Gastrocnemius medialis (tissue), 4 donors: ENCODE measurements at places on chromosomes 2 and 18.
A peak's percentile ranks its signal among the peaks of the same experiment; 100 is the strongest.

DNA sequence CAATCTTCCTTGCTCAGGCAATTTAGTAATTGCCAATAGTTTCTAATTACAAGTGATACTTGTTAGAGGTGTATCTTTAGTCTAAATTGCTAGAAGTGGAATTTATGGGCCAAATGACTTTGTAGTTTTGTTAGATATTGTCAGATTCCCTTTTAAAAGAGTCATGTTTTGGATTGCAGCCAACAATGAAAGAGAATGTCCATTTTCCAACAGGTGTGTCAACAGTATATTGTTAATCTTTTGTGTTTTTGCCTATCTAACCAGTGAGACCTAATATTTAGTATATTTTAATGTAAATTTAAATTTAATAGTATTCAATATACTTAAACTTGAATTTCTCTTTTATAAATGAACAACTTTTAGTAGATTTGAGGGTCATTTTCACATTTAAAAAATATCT lies 259.4 kb upstream of the ETAA1 start:
- no peak for DNase-seq

- DNase-seq, result no peak
Measured at GRCh38 chr2:149134335-149134923, 95.9 kb downstream of the LYPD6B start.

DNA sequence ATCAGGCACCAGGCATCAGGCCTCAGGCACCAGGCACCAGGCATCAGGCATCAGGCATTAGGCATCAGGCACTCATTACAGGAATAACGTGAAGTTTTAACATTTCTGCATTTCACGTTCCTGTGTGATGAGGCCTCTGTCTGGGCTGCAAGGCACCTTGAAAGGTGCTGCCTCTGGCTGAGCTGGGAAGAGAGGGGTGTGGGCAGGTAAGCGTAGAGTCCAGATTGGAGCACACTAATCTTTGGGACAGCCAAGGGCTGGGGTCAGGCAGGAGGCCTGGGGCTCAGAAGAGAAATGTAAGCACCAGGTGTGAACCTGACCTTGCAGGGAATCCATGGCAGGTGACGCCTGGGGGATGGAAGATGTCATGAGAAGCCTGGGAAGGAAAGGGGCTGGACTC lies 25.3 kb upstream of the SNTG2 start:
- no peak for DNase-seq

- no peak for DNase-seq
Measured at GRCh38 chr2:174343343-174343622, 8.5 kb downstream of the SP9 start.

GRCh38 chr2:100986157-100986556 lies 15.9 kb upstream of the RPL31 start:
- DNase-seq, result no peak

GRCh38 chr2:7237466-7237865 lies 320.3 kb downstream of the RNF144A start:
- DNase-seq, result no peak

- DNase-seq, result no peak
Measured at GRCh38 chr2:187405921-187406320, 42.1 kb downstream of the CALCRL start.

- no peak for DNase-seq
Measured at GRCh38 chr2:219024059-219024458, 17.3 kb downstream of the CFAP65 start.

- DNase-seq, result no peak
Measured at GRCh38 chr2:167986223-167986622, 261.2 kb downstream of the STK39 start.

DNA sequence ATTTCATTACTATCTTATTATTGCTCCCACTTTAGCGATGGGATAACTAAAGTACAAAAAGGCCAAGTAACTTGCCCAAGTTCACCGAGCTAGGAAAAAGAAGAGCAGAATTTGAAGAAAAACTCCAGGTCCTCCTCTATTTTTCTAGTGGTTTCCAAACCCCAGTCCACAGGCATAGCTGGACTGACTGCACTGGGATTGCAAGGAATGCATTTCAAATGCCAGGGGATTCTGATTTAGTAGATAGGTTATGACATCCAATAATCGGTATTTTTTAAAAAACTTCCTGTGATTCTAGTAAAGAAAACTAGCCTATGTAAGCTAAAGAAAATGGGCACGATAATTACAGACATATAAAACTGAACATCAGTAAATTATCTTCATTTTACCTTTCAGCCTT lies 62.7 kb upstream of the GALNT5 start:
- DNase-seq, result no peak

DNA sequence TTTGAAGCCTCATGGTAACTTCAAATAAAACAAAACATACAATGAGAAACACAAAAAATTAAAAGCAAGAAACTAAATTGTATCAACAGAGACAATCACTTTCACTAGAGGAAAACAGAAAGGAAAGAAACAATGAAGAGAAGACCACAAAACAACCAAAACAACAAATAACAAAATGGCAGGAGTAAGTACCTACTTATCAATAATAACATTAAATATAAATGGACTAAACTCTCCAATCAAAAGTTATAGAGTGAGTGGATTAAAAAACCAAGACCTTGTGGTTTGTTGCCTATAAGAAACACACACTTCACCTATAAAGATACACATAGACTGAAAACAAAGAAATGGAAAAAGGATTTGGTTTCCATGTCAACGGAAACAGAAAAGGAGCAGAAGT lies 830.1 kb upstream of the TMEFF2 start:
- no peak for DNase-seq

- DNase-seq, result no peak
Measured at GRCh38 chr2:215724146-215724545, 288.3 kb upstream of the FN1 start.

DNA sequence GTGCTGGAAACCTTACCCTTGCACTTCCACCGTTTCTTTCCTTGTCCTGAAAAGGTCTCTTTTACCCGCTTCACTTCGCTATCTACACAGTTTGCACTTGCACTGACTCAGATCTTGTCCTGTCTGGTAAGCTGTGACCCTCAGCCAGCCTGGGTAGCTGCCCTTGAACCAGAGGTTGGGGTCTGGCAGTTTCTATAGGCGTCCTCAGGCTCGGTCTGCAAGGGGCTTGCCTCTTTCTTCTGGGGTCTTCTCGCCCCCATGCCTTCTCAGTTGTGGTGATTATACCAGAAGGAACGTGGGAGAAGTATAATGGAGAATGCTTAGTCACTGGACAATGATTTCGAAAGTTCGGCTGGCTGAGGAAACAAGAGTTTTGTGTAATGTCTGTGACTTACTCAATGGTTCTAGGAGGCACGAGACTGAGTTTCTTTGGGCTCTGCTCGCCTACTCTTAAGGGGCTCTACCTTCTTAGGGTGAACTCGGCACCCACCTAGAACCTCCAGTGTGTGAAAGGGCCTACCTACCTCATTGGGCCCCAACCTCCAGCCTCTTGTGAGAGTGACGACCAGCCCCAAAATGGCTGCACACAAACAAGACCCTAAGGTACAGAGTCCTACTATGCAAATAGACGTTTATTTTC lies 6.9 kb upstream of the STAT1 start:
- DNase-seq, result peak; percentile 55

DNA sequence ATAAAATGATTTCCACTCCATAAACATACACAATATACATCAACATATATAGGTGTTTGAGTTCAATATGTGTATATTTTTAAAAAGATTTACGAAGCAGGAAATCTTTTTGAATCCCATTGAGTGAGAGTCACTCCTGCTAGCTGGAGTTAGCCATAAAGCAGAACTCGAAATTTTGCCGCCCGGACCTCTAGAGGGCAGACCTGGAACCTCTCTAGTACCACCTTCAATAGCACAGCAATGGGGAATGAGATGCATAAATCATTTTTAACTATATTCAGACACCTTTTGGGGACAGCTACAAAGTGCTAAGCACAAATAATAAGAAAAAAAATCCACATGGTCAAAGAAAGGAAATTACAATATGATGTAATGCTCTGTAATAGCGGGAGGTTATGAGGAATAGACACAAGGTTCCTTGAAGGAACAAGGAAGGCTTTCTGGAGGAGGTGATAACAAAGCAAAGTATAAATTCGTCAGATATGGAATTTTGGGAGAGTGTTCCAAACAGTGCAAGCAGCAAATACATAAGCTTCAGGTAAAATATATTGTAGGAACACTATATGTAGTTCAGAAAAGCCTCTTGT lies 533.4 kb downstream of the ERBB4 start:
- DNase-seq, result no peak

GRCh38 chr2:237361194-237362004 lies 52.6 kb downstream of the COL6A3 start:
- no peak for DNase-seq

- DNase-seq, result no peak
Measured at GRCh38 chr2:181326661-181327060, 130.5 kb upstream of the ITGA4 start.

GRCh38 chr2:207149249-207150213 lies 16.2 kb downstream of the KLF7 start:
- no peak for DNase-seq

DNA sequence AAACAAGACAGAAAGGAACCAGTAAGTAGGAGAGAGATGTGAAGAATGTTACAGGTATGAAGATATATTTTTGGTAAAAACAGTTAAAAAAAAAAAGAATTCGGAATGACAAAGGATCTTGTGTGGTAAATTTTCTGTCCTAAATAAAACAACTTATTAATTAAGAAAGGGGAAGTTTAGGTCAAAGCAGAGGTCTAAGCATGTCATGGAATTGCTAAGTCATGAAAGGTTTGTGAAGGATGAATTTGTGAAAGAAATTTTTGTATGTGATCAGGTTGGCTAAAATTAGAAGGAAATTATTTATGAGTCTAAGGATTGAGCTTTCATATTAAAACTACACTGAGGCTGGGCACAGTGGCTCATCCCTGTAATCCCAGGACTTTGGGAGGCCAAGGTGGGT lies 11.1 kb upstream of the ALPG start:
- DNase-seq, result no peak

DNA sequence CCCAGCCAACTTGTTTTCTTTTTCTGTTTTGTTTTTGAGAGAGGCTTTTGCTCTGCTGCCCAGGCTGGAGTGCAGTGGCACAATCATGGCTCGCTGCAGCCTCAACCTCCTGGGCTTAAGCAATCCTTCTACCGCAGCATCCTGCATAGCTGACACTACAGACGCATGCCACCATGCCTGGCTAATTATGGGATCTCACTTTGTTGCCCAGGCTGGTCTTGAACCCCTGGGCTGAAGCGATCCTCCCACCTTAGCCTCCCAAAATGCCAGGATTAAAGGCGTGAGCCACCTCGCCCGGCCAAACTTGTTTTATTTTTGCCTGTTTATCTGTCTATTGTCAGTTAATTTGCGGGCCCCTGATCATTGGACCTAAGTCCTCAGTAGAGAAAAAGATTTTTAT lies 61.6 kb upstream of the MSH6 start:
- DNase-seq, result no peak

DNA sequence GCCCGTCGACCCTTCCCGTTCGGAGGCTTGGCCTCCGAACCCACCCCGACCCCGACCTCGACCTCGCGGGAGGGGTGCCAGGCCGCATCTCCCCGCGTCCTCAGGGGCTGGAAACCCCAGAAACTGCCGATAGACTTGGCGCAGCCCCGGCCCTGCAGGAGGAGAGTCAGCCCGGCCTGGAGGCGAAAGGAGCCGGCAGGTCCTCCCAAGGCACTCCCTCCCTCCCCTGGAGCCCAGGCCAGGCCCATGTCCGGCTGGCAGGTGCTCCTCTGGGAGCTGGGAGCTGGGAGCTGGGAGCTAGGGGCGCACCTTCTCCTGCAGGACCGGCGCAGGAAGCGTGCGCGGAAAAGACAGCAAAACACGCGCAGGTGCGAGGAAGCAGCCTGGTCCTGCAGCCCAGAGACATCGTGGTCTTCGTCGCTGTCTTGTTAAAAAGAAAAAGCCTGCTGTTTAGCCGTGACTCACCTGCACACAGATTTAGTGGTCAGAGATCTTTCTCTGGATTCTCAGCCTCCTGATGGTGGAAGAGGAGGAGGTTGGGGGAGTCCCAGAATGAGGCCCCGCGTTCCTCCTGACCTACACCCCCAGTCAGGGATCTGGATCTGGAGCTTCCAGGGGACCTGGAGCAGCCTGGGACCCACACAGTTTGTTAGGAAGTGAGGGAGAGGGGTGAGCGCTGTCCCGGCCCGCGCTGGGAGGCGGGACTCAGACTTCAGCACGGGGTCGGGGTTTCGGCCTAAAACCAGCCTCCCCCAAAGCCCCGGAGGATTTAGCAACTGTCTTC lies 660 bp upstream of the MBP start:
- DNase-seq, result peak; percentile 62

DNA sequence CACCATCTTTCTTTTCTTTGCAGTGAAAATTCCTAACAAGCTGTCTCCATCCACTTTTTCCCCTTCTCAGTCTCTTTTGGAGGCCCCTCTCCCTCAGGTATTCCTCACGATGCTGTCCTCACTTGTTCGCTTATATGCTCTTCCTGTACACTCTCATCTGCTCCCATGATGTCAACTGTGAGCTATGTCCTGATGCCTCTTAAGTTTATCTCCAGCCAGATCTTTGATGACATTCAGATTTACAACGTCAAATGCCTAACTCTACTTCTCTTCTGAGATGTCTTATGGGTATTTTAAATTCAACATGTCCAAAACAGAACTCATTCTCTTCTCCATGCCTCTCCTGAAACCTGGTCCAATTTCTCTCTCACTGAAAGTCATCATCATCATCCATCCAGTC lies 55.1 kb upstream of the SERTAD2 start:
- no peak for DNase-seq

DNA sequence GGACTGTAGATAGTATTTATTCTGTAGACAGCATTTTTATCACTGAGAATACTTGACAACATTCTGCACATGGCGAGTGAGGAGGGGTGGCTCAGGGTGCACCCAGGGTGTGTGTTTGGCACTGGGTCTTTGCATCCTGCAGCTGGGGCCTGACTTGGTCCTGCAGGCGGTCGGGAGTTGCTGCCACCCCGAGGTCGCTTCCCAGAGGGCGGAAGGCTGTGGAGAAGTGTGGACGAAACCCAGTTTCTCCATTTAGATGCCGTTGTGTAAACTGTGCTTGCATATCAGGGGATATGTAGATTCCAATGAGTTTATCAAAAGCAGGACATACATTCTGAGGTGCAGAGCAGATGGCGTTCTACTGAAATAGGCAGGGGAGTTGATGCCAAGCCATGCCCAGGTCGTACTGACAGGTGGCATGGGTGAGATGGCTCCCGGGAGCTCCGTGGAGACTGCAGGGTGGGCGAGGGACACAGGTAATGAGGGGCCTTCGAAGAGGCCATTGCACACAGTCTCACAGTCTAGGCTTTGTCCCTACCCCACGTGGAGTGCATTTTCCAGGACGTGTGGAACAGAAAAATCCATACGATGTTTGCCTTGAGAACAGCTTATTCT lies 74.5 kb downstream of the RTP5 start:
- DNase-seq, result no peak

DNA sequence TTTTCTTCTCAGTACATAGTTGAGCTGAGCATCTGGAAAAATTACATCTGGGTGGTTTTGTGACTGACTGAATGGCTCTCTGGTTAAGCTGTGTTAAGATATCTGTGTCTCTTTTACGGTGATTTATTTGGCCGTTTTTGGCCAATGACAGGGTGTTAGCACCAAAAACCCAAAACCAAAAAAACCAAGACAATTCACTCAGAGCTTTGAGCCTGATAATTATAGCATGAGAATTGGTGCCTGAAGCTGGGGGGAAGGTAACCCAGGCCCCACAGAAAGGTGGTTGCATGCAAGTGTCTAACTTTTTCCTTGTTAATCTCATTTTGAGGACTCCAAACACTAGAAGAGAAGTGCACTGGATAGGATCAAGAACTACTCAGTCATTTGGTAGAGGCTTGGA lies 4.5 kb downstream of the CD28 start:
- DNase-seq, result no peak

GRCh38 chr2:127226132-127226519 lies 6.0 kb upstream of the CYP27C1 start:
- no peak for DNase-seq
